AG09319 (cell line): ENCODE measurements at places on chromosomes 3 and 15.
A peak's percentile ranks its signal among the peaks of the same experiment; 100 is the strongest.

DNA sequence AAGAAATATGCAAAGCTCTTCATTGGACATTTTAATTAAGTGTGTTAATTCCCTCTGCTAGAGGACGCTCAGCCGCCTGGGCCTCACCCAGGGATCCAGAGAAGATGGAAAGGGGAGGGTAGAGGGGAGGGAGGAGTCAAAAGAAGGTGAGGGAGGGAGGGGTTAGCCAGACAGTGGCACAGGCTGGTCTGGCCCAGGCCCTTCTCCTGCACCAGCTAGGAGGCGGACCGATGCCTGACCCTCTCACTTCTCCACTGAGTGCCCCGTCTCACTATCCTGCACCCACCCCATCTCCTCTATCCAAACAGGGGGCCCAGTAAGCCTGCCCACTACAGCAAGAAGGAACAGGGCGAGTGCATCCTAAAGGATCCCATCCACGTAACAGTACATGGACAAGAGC lies 22.9 kb downstream of the RAB6B start:
- no peak for DNase-seq

GRCh38 chr3:24493746-24494617 lies 668 bp downstream of the THRB start:
- DNase-seq: no peak

GRCh38 chr15:70477750-70478250 lies 285.6 kb downstream of the UACA start:
- DNase-seq: no peak

DNA sequence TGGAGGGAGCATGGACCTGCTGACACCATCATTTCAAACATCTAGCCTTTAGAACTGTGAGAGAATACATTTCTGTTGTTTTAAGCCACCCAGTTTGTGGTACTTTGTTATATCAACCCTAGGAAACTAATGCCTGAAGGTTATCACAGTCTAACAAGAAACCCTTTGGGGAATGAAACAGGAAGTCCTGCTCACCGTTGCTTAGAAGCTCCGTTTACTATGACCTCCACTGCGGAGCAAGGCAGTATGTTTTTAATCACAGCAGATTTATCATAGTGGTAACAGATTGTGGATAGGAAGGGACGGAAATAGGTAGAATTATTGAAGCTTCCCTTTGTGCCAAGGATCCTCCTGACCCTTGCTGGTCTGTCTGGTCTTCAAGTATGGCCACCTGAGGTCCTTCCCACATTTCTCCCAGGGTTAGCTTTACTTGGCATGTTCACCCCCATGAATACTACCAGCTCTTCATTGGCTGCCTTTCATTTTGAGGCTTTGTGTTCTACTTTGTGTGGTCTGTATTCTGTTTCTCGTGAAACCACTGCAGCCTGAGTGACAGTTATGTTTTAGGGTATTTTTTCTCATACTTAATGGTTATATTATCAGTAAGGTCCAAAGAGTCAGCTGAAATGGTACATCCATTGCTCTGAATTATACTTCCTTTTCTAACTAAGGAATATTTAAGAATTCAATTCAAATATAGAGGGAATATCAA lies 201.6 kb downstream of the CHST2 start:
- no peak for DNase-seq

- no peak for DNase-seq
Observed at GRCh38 chr3:97417-98258, 98.9 kb upstream of the CHL1 start.

GRCh38 chr3:174758943-174759342 lies 100.2 kb upstream of the NAALADL2 start:
- DNase-seq: no peak

GRCh38 chr3:12840591-12841148 lies 695 bp downstream of the RPL32 start:
- DNase-seq: no peak

- no peak for DNase-seq
Observed at GRCh38 chr3:20068512-20069177, 28.4 kb downstream of the KAT2B start.

DNA sequence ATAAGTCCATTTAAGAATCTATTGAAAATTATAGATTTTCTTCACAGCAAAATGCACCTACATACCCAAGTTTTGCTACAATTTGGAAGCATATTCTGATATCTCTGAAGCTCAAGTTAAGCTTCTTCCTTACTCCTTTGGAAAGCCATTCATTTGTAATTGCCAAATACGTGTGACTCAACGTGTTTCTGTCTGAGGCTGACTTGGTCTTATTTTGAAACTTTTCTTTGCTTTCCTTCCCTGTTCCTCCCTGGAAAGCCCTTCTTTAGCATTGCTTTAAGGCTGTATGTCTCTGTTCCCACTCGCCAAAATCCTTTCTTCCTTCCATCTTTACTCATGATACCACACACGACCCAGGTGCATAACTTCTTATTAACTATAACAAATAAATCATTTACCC lies 232.0 kb downstream of the ZBBX start:
- DNase-seq: no peak

- no peak for DNase-seq
Observed at GRCh38 chr15:66962522-66962921, 102.9 kb upstream of the SMAD3 start.

DNA sequence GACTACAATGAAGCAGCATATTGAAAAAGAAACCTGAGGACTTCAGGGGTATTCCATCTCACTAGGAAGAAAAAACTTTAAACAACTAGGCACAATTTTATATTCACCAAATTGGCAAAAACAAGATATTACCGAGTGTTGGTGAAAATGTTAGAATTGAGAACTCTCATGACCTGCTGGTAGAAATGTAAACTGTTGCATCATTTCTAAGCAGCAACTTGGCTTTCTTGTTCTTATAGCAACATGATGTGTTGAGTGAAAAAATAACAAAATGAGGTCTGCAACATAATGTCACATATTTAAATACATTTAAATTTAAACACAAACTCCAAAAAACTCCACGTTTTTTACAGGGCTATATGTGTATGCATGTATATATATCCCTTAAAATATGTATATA lies 59.0 kb upstream of the SPPL2A start:
- DNase-seq: no peak

- no peak for DNase-seq
Observed at GRCh38 chr3:72245183-72245811, 460.3 kb upstream of the PROK2 start.

GRCh38 chr3:8882171-8882593 lies 81.1 kb downstream of the RAD18 start:
- no peak for DNase-seq

- no peak for DNase-seq
Observed at GRCh38 chr3:130644628-130645253, 101.9 kb downstream of the PIK3R4 start.

- no peak for DNase-seq
Observed at GRCh38 chr3:16430717-16431630, 82.5 kb downstream of the RFTN1 start.

- no peak for DNase-seq
Observed at GRCh38 chr3:108441518-108441917, 68.9 kb downstream of the MYH15 start.

- DNase-seq: no peak
Observed at GRCh38 chr15:31264559-31265089, 62.0 kb upstream of the KLF13 start.

GRCh38 chr15:48177766-48178647 lies at the start of gene MYEF2:
TSS of gene MYEF2 (minus strand) at chr15:48178295. CDS start at chr15:48178237, 58 bp downstream.
- peak; percentile 1 for DNase-seq

- DNase-seq: no peak
Observed at GRCh38 chr3:99659951-99660350, 21.6 kb downstream of the COL8A1 start.

GRCh38 chr15:83323296-83323711 lies 38.8 kb upstream of the BNC1 start:
- peak; percentile 83 for DNase-seq

DNA sequence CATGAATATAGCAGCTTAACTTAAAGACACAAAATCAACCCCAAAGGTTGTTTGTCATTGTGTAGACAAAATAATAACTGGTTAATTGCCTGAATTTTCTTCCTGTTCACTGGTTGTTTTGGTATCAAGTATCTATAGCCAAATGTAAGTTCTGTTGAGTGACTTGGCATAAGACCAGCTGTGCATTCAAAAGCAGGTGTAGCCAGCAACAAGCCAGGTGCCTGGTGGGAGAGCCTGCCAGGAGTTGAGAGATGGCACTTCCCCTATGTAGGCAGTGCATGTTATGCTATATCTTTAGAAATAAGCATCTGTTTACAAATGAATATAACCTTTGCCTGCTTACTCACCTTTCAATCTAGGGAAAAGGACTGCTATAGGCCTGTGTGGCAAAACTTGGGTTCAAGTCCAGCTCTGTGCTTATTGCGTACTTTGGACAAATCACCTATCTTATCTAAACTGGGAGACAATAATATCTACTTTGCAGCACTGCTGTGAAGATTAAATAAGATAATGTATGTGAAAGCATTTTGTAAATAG lies 84.9 kb upstream of the TBL1XR1 start:
- no peak for DNase-seq

DNA sequence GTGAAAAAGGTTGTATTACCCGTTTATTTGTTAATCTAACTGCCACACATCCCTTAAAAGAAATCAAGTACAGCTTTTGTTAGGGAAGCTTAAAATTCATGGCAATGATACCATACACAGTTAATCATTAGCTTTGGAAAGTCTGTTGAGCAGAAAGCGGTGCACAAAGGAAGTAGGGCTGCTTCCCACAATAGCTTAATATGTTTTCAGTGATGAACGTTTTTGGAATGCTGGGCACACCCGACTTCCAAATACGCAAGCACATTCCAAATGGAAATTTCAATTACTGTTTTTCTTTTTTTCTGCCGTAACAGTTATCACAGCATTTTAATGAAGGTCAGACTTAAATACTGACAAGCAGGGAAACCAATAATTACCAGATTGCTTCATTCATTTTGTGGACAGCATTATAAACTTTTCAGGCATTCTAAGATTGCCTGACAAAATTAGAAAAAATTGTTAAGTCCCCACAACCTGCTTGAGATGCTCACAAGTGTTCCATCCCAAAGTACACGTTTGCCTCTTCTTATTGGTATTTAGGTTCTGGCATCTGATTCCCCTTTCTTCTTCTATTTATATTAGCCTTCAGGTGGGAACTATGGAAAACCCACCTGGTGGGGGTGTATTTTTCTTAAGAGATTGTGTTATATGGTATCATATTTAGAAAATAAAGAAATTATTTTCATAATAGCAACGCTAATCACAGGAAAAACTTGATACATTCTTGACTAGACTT lies 1.1 kb upstream of the ECT2 start:
- peak; percentile 91 for DNase-seq

DNA sequence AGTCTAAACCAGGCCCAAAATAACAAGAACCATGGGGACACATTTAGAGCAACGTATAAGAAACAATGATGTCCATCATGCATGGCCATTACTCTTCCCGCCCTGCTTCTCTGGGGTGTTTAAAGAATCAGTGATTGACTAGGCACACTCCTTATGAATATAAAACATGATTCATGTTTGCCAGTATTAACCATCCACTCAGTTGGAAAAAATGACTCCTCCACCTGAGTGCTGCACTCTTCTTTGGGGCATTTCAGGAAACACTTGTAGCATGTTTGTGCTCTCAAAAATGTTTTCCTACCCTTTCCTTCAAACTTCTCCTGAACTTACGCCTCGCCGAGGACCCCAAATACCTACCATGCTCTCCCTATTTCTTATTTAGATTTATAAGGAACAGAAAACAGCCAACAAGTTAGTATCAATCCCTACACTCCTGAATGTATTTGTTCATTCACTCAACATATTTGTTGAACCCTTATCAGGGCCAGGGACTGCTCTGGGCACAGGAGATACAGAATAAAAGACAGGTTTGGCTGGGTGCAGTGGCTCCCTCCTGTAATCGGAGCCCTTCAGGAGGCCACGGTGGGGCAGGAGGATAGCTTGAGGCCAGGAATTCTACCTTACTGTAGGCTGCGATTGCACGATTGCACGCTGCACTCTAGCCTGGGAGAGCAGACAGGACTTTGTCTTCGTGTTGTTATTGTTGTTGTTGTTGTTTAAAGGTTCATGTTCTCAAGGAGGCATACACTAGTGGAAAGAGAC lies 137.0 kb downstream of the TMCO5A start:
- DNase-seq: no peak

DNA sequence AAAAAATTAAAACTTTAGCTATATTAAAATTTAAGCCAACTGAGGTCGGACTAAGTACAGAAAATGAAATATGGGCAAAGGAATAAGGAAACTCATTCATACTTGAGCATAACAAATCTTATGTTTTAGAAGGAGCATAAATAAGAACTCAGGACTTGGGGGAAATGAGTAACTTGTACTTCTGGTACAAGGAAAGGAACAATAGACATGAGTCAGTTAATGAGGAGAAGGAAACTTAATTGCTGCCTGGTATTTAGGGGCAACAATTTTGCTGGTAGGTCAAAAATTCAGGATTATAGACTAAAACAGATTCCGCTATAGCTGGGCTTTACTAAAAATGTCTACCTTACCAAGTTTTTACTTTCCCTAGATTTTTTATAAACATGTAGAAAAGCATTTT lies 113.1 kb downstream of the MYO5A start:
- DNase-seq: no peak

DNA sequence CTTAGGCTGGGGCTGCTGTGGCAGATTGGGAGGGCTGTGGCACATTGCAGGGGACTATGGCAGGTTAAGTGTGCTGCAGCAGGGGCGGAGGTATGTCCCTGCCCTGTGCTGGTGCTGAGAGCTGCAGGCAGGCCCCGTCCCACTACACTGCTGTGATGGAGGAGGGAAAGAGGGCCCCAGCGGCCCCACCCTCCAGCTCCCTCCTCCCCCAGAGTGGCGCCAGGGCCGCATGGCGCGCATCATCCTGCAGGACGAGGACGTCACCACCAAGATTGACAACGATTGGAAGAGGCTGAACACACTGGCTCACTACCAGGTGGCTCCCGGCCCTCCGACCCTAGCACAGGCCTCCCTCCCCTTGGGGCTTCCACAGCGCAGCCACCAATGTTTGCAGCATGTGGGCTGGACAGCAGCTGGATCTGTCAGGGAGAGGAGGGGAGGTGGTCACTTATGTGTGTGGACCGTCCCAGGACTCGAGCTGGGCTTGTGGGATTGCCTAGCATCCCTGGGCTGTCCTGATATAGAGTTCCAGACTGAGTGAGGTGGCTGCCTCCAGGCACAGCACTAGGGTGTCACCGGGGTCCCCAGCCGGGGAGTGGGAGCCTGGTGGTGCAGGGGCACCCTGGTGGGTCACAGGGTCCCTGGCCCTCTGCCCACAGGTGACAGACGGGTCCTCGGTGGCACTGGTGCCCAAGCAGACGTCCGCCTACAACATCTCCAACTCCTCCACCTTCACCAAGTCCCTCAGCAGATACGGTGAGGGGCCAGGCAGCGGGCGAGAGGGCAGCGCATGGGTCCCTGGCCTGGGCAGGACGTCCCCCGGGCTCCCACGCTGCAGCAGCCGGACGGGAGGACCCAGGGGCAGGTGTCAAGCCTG lies 46.1 kb downstream of the PLXNA1 start:
- no peak for DNase-seq

DNA sequence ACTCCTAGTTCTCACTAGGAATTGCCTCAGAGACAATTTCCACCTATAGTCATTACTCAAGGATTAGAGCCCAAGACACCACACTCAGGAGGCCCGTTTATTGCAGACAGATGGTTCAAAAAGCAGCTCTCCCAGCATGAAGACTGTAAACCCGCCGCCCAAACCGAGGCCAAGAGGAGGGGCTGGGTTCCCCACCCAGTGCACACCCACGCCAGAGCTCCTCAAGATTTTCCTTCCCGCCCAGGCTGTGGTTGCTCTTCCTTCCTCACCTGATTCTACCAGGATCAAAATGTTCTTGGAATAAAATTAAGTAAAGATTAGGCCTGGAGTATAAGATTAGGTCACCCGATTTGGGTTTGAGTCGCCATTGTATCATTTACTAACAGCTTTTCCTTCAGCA lies 364.4 kb downstream of the MECOM start:
- no peak for DNase-seq
